ENCODE measurements at places on chromosomes 5 and 9.

DNA sequence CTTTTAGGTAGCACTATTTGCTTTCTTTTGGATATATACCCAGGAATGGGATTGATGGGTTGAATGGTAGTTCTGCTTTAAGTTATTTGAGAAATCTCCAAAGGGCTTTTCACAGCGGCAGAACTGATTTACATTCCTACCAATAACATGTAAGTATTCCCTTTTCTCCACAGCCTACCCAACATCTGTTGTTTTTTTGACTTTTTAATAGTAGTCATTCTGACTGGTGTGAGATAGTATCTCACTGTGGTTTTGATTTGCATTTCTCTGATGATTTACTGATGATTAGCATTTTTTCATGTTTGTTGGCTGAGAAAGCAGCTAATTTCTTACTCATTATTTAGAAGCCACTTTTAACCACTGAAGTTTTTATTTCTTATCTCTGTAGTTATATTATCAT lies 221.1 kb upstream of the ACTBL2 start:
- DNase-seq: no peak

DNA sequence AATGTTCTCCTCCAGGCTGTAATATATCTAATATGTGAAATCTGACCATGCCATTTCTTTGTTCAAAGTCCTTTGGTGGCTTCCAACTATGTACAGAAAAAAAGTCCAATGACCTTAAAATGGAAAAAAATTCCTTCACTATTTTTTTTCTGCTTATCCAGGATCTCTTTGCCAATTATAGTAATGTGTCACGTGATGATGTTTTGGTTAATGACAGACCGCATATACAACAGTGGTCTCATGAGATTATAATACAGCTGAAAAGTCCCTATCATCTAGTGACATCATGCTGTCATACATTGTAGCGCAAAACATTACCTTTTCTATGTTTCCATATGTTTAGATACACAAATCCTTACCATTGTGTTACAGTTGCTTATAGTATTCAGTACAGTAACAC lies 477.6 kb downstream of the TMEM232 start:
- no peak for DNase-seq

DNA sequence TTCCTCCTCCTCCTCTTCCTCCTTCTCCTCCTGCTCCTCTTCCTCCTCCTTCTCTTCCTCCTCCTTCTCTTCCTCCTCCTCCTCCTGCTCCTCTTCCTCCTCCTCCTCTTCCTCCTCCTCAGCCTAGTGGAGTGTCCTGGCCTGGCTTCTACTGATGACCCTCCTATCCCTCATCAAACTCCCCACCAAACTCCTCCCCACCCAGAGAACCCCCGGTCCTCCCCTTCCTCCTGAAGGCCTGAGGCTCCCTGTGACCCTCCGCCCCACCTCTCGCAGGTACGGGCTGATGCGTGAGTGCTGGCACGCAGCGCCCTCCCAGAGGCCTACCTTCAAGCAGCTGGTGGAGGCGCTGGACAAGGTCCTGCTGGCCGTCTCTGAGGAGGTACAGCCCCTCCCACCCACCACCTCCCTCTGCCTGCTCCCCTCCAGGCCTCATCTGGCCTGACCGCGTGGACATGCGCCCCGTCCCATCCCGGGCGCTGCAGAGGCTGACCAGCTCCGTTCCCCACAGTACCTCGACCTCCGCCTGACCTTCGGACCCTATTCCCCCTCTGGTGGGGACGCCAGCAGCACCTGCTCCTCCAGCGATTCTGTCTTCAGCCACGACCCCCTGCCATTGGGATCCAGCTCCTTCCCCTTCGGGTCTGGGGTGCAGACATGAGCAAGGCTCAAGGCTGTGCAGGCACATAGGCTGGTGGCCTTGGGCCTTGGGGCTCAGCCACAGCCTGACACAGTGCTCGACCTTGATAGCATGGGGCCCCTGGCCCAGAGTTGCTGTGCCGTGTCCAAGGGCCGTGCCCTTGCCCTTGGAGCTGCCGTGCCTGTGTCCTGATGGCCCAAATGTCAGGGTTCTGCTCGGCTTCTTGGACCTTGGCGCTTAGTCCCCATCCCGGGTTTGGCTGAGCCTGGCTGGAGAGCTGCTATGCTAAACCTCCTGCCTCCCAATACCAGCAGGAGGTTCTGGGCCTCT lies 10.6 kb downstream of the FGFR4 start:
- no peak for DNase-seq

GRCh38 chr5:43601454-43602260 lies 1.3 kb upstream of the NNT start:
- DNase-seq: peak; percentile 44

GRCh38 chr5:102850503-102850902 lies 95.4 kb downstream of the PAM start:
- no peak for DNase-seq

DNA sequence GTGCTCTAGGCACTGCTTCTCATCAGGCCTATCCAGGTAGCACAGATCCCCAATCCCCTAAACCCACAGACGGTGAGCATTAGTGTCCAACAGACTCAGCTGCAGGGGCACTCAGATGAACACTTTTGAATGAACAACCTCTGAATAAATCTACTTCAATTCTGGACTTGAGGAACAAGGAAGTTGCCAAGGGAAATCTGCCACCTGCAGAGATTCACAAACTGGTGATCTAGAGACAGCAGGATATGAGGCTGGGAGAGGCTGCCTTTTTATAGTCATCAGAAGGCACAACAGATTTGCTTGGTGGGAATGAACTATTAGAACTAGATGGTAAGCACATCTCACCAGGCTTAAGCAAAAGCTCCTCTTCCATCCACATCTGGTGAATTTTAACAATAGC lies 7.0 kb upstream of the HK3 start:
- DNase-seq: no peak

- no peak for DNase-seq
Observed at GRCh38 chr9:134563397-134563796, 78.2 kb upstream of the COL5A1 start.

- DNase-seq: no peak
Observed at GRCh38 chr5:1005904-1006655, 2.5 kb upstream of the NKD2 start.

DNA sequence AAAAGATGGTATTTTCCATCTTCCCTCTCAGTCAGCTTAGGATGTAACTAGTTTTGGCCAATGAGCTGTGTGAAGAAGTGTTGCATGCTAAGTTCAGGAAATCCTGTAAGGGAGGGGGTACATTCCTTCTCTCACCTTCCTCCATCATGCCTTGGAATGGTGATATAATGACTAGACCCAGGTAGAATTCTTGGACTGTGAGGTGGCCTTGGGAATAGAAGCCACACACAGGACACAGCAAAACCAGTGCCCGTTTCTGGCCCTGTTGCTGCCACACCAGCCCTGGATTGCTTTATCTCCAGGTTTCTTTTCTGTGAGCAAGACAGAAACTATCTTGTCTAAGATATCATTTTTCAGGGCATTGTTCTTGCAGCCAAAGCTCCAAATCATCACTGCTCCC lies 10.5 kb upstream of the ZNF354A start:
- DNase-seq: no peak

- no peak for DNase-seq
Observed at GRCh38 chr5:59746241-59746765, 147.2 kb downstream of the PDE4D start.

GRCh38 chr5:175729829-175730277 lies 72.0 kb downstream of the HRH2 start:
- peak; percentile 86 for DNase-seq

DNA sequence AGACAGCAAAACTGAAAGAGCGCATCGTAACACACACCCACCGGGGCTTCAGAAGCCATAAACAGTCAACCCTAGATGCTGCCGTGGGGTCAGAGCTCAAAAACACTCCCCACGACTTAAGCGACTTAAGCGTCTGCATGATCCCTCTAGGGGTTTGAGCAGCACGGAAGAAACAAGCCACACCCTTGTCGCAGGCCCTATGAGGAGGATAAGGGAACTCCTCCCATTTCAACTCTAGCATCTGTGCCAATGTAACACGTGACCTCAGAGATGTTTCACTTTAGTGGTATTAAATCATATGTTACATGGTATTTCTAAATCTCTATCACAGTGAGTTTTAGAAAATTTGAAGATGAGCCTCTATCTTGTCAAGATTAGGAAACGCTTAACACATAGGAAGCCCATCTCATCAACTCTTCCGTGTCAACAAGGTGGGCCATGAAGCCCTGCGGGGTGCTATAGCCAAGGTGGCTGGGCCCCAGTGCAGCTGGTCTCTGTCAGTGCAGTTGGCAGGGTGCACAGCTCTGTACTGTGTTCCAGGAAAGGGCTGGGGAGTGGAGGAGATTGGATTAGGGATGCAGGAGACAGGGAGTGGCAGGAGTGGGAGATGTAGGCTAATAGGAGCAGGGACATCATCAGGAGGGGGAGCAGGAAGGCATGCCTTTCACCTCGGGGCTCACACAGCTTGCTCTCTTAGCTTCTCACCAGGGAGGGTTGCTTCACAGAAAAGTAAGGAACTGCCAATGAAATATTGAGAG lies 33.1 kb downstream of the ZCCHC9 start:
- no peak for DNase-seq

GRCh38 chr9:123929177-123929869 lies 603 bp downstream of the DENND1A start:
- no peak for DNase-seq

DNA sequence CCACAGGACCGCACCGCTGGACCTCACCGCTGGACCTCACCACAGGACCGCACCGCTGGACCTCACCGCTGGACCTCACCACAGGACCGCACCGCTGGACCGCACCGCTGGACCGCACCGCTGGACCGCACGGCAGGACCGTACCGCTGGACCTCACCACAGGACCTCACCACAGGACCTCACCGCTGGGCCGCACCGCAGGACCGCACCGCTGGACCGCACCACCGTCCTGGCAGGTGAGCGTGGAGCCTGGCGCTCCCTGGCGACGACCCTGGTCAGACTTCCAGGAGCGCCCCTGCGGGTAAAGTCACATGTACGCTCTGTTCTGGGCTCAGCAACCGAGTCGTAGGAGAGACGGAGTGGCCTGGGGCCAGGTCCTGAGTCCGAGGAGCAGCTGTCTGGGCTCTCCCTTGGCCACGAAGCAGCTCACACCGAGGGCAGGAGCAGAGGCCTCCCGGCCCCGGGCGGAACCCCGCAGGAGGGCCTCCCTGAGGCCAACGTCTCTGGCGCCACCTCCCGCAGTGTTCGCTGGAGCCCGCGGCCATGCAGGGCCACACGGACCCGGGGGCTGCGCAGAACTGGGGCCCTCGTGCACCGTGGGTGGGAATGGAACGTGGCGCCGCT lies 30.5 kb downstream of the MRPL36 start:
- no peak for DNase-seq

All from NCI-H2081 (cell line).